ENCODE measurements at places on chromosomes 6 and 20.

GRCh38 chr6:35500782-35501181 is 3.9 kb upstream of the TEAD3 start:
- no peak for DNase-seq

GRCh38 chr6:31479933-31480535 is 17.9 kb upstream of the MICB start:
- peak; percentile 29 for DNase-seq

DNA sequence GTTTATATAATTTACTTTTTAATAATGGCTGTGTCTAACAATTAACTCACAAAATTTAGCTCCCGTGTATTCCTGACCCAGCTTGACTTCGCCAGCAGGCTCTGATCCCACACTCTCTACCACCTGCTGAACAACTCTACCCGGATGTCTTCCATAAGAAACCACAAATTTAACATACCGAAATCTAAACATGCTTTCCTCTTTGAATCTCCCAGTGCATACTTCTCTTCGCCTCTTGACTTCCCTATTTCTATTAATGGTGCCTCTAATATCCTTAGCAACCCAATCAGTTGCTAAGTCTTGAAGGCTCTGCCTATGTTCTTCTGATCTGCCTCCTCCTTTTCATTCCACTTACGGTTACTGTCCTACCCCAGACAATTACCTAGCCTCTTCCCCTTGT is 4.6 kb upstream of the MYB start:
- DNase-seq: no peak

DNA sequence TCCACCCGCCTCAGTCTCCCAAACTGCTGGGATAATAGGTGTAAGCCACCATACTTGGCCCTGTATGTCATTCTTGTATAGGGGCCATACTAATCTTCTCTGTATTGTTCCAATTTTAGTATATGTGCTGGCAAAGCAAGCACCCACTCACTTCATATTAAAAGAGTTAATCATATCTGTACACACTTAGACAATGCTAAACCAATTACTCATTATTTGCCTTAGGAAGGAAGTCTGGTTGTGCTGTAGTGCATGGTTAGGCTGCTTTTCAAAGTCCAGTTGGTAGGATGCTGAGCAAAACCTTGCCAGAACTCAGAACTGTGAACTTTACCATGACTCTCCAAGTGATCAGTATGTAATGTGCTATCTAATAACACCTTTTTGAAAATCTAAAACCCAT is 88.6 kb downstream of the LIN28B start:
- no peak for DNase-seq

GRCh38 chr20:38165089-38165965 is at the start of gene TGM2:
Gene TGM2, minus strand, starts transcription at chr20:38165270. Its CDS starts 72 bp downstream, at chr20:38165198.
- DNase-seq: peak; percentile 14

GRCh38 chr6:83198486-83199172 is 5.5 kb downstream of the RWDD2A start:
- no peak for DNase-seq
